ENCODE measurements at places on chromosomes 3 and 15.

- DNase-seq: no peak
These were observed 6.6 kb downstream of the ISG20 start for GRCh38 chr15:88645171-88646087.

DNA sequence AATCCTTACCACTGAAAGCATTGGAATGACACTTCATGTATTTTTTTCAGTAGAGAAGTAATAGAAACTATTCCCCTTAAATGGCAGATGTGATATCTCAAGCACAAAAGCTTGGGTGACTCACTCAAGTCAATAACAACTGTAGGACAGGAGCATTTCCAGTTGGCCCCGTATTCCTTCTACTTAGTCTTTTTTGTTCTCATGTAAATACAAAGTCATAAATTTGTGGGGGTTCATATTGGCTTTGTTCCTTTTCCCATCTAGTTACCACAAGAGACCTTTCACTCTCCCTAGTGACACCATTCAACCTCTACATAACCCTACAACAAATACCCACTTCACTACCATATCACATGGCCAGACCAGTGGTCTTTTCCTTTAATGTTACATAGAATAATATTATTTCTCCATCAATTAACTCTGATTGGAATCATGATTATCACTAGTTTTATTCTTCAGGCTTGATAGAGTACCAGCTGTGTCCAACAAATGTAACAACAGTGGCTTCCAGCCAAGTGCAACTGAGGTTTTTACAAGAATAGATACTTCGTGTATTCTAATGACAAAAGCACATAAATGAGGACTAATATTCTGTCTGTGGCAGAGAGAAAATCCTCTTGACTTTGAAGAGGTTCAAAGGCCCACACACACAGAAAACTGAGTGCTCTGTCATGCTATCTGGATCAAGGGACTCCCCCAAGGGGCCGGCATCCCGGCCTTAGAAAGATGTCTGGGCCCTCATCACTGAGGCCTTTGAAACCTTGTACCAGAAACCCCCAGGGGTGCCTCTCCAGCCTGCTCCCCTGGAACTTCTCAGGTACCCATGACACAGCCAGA lies 94.0 kb upstream of the THBS1 start:
- no peak for DNase-seq

- DNase-seq: peak; percentile 10
These were observed 11.8 kb upstream of the FBXO22 start for GRCh38 chr15:75891895-75892294.

GRCh38 chr15:73397461-73397860 lies 28.7 kb upstream of the HCN4 start:
- no peak for DNase-seq

DNA sequence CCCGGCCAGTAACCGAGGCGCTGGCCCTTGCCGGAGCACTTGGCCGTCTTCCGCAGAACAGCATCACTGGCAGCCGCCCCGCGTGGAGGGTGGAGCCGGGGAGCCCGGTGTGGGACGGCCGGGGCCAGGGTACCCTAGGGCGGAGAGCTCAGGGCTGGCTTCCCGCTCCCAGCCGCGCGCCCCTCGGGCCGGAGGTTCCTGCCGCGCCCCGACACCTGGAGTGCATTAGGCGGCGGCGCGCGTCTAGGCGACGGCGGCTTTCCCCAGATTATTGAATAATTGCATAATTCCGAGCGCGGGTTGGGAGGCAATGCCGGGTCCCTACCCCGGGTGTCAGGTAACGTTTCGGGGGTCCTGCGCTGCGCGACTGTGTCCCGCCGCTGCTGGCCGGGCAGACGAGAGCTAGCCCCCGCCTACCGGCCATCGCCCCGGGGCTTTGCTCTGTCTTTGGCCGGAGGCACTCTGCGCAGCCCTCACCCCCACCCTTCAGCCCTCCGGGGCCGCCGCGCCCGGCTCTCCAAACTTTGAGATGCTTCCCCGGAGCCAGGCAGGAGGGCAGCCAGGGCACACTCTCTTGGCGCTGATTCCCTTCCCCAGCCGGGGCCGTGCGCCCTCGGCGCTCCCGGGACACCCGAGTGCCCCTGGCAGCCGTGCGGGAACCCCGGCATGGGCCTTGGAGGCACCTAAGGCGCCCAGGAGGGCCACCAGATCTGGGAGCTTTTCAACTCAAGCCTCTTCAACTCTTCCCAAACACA lies 749 bp downstream of the ITGA11 start:
- DNase-seq: no peak

- no peak for DNase-seq
These were observed 30.3 kb downstream of the NSUN3 start for GRCh38 chr3:94093151-94093550.

- no peak for DNase-seq
These were observed 977.6 kb downstream of the MCTP2 start for GRCh38 chr15:95208988-95209387.

DNA sequence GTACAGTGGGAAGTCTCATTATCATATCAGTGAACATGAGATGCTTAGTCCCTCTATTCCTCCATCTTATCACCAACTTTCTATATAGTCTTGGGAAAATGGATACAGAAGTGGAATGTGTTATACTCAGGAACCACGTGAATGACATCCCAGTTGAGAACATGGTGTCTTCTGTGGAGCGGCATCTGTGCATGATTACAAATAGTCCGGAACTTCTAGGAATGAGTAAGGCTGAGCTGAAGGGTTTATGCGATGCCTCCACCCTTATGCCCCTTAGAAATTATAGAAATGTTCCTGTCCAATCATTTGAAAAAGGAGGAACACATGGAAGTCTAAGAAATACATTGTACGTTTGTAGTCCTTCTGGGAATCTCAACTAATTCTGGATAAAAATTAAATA lies 64.8 kb upstream of the TMEM108 start:
- no peak for DNase-seq

DNA sequence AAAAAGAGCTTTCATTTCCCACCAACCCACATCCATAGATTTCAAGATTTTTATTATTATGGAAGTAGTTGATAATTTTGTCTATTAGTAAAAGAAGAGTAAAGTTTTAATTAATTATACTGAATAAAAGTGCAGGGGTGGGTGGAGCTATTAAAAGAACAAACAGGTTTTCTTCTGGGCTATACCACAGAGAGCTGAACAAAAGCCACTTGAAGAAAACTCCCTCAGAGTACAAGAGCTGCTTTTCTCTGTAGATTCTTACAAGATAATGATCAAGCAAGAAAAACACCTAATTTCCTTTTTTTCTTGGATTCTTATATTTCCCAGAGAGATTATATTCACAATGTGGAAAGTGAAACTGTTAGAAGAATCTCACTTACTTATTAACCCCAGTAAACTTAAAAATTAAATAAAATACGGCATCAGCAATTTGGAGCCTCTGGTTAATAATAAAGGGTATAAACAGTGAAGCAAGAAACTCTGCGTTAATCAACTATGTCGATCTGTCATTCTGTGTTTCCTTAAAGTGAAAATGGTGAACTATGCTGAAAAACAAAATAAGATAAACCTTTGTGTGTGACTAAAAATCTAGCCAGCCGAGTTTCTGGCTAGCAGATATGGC lies 84.9 kb downstream of the THBS1 start:
- no peak for DNase-seq

GRCh38 chr3:84555629-84556028 lies 403.2 kb upstream of the CADM2 start:
- DNase-seq: no peak

DNA sequence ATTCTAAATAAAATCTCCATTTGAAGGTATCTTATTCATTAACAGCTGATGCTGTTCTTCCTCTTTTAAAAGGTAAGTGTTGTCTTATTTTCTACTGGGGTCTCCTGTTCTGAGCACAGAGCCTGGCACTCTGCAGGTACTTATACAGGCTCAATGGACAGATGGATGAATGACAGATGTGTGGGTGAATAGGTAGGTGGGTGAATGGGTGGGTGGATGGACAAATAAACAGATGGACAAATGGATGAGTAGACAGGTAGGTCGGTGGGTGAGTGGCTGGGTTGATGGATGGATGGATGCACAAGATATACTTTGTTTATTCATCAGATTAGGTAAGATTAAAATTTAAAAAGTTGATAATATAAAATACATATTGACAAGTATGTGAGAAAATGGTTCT lies 53.5 kb downstream of the SLC41A3 start:
- no peak for DNase-seq

DNA sequence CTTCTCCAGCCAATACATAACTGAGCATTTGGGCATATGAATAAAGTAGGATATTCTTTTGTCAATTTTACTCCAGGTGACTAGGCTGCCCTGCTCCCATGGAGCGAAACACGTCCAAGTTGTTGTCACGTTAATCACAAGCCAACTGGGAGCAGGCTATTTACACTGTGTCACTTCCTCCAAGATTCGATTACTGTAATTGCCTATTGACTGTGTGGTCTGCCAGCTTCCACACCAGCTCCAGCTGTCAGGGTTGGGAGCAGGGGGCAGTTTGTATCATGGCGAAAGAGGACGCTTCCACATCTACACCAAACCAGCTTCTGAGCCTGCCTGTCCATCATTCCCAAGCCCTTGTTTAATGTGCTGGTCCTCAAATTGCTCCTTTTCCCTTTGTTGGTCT lies 89.2 kb upstream of the RORA start:
- no peak for DNase-seq

GRCh38 chr3:11548721-11549131 lies 95.0 kb downstream of the VGLL4 start:
- DNase-seq: peak; percentile 56
